Occipital lobe (tissue), 3 donors: ENCODE measurements at places on chromosomes 12 and 14.

DNA sequence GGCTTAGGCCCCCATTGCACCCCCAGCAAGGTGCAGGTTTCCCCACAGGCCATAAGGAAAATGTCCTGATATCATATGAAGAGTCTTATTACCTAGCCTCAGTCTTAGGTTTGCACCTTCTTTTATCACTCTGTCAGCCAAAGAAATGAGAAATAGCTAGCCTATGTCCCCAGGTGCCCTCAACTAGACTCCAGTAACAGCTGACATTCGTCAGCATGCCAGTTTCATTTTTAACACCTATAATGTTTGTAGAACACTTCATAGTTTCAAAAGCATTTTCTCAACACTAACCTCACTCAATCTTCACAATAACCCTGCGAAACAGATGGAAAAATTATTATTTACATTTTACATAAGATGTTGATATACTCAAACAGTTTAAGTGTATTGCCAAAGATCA, 24.0 kb upstream of the OR10P1 start:
- no peak for DNase-seq

DNA sequence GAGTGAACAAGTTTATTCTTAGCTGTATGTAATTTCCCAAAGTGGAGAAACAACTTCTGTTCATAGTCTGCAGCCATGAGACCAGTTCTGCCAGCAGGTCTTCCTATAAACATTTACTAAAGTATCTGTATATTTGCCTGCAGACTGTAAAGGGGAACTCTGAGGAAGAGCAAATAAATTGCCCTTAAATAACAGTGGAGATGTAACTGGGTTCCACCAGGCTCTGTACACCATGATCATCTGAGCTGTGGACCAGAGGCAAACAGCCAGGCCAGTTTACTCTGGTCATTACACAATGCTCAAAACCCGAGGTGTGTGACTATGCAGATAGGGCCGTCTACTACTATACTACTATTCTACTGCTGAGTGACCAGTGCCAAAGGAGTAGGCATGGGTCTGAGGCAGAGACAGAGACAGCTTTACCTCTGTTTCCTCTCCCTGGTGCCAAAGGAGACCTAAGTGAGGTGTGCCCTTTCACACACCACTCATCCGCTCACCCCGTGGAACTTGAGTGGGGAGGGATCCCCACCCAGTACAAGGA, 21.1 kb upstream of the CERS5 start:
- no peak for DNase-seq

DNA sequence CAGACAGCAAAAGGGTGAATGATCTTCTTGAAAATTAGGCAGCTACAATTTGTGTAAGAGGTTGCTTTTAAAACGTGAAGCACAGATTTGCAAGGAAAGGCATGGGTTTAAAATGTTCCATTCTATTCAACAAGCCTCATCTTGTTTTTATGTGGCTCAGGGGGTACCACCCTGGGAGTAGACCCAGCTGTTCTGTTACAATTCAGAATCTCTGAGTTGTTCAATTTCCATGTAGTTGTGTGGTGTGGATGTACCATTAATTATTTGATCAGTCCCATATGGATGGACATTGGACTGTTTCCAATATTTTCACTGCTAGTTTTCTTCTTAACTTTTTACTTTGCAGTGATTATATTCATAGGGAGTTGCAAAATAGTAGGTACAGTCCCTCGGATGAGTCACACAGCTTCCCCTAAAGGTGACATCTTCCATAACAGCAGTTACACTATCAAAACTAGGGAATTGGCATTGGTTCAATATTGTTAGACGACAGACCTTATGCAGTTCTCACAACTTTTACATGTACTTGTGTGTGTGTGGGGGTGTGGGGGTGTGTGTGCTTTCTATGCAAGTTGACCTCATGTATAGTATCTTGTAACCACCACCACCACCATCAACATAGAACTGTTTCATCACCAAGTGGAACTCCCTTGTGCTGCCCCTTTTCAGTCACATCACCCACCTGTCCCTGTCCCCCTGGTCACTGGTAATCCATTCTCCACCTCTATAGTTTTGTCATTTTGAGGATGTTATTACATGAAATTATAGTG, 59.0 kb upstream of the CAPRIN2 start:
- DNase-seq, result no peak

- no peak for DNase-seq
Measured at GRCh38 chr14:23358553-23359166, 6.0 kb upstream of the SLC22A17 start.

DNA sequence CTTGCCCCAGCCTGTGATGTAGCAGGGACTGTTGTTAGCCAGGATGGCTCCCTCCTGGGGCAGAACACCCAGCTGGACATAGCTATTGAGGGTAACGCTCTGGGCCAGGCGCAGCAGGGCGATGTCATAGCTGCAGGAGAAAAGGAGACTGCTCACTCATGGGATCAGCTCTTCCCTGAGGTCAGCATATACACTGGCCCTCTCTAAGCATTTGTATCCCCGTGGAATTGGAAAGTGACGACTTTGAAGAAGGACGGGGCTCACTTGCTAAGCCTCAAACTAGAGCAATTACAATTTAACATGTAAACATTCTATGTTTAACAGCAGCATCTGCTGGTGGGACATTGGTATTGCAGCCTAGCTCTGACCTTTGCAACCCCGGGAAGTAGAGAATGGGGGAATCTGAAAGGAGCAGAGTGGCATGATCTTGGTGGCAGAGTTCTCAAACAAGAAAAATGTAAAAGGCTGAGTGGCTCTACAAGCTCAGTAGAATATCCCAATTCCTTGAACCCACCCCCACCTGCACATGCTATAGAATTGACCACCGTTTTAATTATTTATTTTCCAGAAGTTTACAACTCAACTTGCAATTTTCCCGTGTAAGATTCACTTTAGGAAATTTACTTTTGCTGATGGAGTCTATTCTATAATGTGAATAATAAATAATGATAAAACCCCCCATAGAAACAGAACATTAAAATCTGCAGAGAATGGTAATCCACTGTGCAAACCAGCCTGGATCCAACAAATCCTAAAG, 5.0 kb downstream of the CELA1 start:
- peak; percentile 23 for DNase-seq

GRCh38 chr12:32290411-32290810, 108.9 kb upstream of the FGD4 start:
- no peak for DNase-seq

- DNase-seq, result no peak
Measured at GRCh38 chr14:39843881-39844280, 411.6 kb upstream of the FBXO33 start.

DNA sequence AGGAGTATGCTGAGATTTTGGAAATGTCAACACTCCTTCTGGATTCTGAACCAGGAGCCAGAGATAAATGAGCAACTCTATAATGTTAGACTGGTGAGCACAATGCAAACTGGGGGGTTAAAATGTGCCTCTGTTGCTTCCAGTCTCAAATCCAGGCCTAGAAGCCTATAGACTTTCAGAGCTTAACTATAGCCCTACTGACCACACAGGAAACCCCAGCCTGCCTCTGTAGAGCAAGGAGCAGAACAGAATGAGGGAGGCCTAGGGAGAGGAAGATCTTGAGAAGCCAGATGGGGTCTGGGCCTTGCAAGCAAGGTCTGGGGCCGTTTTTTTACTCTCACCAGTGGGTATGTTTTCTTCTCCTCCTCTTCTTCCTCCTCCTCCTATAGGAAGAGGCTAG, 225.4 kb upstream of the KITLG start:
- DNase-seq, result no peak

- no peak for DNase-seq
Measured at GRCh38 chr14:62854951-62855350, 190.3 kb downstream of the KCNH5 start.

DNA sequence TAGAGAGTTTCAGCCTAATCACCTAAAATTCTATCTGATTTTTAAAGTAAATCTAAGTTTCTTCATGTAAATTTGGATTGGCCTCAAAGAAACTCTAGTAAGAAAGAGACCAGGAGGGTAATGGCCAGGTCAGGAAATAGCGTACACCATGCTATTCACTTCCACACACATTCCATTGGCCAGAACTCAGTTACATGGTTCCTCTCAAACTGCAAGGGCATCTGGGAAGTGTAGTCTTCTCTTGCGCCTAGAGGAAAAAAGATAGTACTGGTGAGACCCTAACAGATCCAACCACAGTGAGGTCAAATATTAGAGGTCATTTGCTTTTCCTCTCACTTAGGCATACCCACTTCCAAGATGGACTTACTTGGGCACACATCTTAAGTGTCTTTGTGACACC, 39.1 kb downstream of the MBIP start:
- no peak for DNase-seq

DNA sequence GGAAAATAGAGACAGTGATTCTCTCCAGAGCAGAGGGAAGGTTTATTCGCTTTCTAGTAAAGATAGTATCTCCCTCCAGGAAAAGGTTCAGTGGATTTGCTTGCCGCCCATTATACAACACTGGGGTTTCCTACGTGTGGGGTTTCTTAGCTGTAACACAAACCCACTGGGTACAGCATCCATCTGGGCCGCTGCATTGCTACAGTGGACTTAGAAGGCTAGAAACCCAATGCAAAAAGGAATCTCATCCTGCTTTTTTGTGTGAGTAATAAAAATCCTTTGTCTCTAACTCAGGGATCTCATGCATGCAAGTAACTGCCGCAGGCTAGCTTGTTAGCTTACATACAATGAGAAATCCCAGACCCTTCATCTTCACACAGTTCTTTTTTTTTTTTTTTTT, 67.1 kb upstream of the BCL2L14 start:
- no peak for DNase-seq

DNA sequence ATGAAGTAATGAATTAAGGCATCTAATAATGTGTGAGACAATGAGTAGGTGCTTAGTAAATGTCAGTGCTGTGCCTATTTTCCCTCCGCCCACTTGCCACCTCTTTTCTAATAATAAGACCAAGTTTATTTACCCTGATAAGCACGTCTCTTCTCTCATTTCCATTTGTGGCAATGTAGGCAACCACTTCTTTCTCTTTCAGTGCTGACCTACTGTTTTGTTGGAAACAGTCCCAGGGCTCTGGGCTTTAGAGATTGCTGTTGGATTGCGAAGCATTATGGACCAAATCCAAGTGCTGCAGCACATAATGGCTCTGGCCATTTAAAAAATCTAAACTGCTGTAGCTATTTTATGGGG, 141.3 kb upstream of the PLEKHG7 start:
- no peak for DNase-seq

- DNase-seq, result peak; percentile 35
Measured at GRCh38 chr12:115451780-115452736, 768.1 kb upstream of the TBX3 start.

- no peak for DNase-seq
Measured at GRCh38 chr12:72102150-72102549, 163.5 kb downstream of the TPH2 start.

GRCh38 chr12:31560516-31560915, 30.4 kb downstream of the DENND5B start:
- no peak for DNase-seq

GRCh38 chr12:108442067-108442466, 73.0 kb upstream of the FICD start:
- DNase-seq, result no peak

DNA sequence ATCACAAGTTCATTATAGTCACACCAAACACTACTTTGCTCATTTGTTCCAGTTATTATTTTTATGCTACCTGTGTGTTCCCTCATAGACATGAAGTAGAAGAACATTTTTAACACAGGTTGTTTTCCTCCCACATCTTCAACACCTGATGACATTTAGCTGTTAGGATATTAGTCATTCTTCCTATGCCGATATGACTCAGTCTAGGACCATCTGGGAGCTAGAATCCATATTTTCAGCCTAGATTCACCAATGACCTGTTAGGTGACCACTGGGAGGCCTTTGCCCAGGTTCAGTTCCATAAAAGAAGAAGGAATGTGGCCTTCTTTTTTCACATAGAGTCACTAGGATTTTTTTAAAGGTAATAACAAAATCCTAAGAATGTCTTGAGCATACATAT, 222.8 kb downstream of the C12orf42 start:
- no peak for DNase-seq

DNA sequence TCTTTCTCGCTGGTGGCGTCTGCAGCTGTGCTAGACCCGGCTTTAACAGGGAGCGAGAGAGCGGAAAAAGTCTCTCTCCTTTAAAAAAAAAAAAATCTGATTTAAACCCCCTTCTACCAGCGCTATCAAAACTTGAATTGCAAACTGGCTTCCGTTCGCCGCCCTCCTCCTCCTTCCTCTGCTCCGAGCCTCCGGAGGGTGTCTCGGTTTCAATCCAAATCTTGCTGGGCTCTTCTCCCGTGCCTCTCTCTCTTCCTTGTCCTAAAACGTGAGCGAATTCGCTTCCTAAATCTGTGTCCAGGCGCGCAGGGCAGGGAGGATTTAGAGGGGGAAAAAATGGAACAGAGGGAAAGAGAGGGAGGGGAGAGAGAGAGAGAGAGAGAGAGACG, 272 bp downstream of the TBX3 start:
- DNase-seq, result no peak

DNA sequence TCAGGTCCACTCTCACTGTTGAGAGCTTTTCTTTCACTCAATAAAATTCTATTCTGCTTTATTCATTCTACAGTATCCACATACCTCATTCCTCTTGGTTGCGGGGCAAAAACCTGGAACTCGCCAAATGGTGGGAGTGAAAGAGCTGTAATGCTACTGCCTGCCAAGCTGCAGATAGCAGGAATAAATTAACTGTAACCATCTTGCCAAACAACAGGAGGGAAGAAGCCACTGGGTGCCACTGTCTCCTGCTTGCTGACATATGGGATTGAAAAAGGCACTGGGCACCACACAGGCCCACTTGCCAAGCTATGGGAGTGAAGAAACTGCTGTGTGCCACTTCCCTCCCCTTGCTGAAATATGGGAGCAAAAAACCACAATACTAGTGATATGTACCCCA, 111.9 kb upstream of the CNTN1 start:
- peak; percentile 3 for DNase-seq

DNA sequence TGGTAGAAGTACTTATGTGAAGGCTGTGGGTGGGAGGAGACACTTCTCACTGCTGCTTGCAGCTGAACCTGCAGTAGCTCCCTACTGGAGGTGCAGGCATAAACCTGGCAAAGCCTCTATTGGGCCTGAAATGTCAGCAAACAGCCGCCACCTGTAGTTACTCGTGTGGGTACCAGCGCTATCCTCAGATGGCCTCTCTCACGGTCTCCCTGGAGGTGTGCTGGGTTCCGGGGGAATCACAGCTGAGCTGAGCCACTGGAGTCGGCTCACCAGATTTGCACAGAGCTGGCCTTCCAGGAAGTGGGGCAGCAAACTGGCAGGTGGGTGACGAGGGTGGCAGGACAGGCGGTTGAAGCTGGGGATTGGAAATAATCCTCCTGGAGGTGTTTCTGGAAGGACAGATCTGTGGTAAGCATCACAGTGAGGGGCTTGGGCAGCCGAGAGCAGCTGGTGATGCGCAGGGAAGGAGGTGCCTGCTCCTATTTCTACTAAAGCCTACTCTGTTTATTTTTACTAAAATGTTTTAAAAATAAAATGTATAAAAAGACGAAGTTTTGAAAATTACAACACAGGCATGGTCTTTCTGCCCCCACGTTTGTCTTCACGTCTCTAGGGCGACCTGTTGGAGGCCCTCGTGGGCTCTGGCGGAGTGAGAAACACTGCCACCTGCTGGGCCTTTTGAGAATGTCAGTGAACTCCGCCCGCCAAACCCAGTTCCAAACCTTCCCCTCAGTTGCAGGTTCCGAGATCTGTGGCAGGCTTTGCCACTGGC, 67.8 kb upstream of the PLEKHG3 start:
- peak; percentile 40 for DNase-seq

- no peak for DNase-seq
Measured at GRCh38 chr12:92290350-92290695, 144.7 kb upstream of the BTG1 start.
